Cerebellar cortex (tissue), 1 donor: ENCODE measurements at places on chromosomes 5 and 9.
A peak's percentile ranks its signal among the peaks of the same experiment; 100 is the strongest.

DNA sequence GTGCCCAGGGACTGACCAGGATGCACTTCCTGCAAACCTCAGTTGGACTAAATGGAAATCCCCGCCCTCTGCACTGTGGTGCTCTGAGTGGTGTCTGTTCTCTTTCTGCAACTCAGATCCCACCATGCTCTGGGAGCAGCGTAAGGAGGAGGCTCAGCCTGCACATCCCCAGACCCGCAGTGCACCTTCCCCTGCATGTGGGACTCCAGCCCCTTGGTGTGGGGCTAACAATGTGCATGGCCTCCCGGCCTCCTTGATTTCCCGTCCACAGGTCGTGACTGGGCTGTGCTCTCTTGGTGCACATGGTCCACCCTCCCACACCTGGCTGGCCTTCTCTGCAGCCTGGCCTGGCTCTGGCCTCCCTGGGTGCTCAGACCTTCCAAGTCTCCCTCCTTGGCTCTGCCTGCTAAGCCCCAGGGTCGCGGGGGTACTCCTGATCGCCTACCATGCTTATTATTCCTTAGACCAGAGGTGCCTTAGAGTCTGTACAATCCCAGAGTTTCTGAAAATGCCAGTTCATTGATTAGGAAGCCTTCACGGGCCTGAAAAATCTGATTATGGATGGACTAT lies 397.5 kb downstream of the IRX2 start:
- no peak for DNase-seq

GRCh38 chr5:138884094-138884493 lies 9.0 kb upstream of the LRRTM2 start:
- DNase-seq, result no peak

DNA sequence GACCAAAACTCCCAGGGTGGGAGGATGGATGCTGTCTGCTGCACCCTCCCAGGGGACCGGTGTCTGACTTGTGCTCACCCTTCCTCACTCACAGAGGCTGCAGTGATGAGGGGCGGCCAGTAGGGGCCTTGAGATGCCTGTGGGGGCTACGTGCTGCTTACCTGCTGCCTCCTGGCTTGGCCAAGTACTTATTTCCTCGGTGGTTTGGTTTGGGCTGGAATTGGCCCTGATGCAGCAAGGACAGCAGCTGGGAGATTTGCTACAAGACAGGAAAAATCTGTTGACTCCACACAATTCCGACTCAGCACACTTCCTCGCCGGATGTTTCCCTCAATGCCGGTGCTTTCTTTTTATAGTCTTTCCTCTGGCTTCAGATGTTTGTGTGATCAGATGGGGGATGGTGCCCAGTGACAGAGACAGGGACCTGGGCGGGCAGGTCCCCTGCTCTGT lies 6.6 kb downstream of the PCDH12 start:
- no peak for DNase-seq

DNA sequence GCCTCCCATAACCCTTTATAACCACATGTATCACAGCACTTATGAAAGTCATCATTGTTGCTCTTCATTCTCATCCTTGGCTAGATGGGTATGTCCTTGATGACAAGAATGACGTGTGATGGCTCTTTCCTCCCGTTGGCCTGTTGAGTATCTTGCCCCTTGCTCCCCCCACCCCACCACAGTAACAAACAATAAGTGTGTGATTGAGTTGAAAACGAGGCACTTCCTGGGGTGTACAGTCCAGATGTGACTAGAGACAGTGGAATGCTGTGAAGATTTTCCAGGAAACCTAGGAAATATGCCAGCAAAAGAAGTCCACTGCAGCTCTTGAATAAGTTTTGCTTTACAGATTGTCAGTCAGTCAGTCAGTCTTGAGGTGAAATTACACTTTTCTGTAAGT lies 262.5 kb downstream of the ELAVL2 start:
- DNase-seq, result no peak

DNA sequence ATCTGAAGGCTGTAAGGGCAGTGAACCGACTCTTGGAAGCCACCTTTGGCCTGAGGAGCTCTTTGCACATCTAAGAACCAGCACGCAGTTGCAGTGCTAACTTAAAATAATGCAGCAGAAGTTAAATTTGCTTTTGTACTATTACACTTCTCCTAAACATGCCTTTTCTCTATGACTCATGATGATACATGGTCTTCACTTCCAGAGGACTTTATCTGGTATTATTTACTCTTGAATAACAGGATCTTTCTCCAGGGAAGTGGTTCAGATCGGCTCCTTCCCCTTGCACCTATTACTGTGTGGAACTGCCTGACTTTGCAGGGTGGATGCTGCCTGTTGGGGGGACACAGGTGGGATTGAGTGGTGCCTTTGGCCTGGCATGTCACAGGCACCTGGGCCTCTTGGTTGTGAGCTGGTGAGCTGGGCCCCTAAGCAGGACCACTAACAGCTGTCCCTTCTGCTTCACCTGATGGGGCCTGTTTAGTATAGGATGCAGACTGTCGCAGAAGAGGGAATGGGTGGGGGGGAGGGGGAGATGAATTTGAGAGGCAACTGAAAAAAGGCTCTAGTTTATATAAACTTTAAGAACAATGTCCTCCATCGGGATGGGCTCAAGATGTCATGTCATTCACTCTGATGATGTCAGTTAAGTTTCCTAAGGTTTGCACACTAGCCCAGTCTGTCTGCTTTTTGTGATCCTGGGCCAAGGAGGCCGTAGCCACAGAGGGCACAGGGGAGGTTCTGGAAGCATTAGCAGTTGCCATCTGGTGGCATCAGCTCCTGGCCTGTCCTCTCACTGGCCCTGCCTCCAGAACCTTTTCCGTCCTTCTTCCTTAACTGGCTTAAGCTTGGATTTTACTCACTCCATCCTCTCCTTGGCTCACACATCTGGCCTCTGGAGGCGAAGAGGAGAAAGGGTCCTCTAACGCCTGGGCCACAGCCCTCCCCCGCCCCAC lies 33.9 kb upstream of the GABBR2 start:
- peak; percentile 66 for DNase-seq

DNA sequence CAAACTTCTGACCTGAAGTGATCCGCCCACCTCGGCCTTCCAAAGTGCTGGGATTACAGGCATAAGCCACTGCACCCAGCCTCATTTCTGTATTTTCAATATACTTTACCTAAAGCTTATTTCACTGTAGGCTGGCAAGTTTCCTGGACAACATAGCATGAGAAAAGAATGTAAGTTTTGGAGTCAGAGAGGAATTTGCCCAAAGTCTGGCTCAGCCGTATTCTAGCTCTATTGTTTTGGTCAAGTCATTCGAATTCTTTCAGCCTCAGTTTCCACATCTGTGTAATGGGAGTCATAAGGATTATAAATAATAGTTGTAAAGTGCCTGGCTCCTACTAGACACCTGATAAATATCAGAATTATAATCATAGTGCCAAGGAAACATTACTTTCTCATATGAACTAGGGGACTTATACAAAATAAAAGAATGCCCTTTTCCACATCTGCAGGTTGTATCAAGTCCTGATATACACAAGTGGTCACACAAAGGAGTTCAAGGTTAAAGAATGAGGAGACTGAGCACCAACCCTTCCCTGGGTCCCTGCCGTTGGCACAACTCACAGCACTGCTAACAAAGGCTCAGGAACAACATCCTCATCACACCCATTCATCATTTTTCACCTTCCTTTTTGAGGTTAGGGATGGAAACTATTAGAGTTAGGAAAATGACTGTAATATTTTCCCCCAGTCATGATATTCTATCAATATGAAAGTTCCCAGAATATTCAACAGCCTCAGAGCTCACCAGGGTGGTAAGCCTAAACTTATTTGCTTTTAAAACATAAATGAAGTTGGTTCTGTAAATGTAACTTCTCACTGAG lies 34.6 kb upstream of the RAI14 start:
- no peak for DNase-seq

DNA sequence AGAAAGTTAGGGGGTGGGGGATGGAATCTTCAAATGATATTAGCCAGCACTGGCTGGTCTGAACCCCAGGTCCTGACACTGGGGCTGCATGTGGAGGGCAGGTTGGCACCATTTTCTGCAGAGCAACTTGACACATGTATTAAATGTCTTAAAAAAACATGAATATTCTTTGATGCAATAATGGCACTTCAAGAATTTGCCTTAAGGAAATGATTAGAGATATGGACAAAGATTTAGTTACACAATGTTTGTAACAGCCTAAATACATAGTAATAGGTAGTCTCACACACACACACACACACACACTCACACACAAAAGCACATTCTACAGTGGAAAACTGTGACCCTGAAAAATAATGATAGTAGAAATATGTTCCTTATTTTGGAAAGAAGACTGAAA lies 3.6 kb downstream of the SVEP1 start:
- no peak for DNase-seq
